ENCODE measurements at places on chromosomes 3 and 15.

- DNase-seq, result no peak
These were observed 37.2 kb downstream of the CCK start for GRCh38 chr3:42228796-42229195.

DNA sequence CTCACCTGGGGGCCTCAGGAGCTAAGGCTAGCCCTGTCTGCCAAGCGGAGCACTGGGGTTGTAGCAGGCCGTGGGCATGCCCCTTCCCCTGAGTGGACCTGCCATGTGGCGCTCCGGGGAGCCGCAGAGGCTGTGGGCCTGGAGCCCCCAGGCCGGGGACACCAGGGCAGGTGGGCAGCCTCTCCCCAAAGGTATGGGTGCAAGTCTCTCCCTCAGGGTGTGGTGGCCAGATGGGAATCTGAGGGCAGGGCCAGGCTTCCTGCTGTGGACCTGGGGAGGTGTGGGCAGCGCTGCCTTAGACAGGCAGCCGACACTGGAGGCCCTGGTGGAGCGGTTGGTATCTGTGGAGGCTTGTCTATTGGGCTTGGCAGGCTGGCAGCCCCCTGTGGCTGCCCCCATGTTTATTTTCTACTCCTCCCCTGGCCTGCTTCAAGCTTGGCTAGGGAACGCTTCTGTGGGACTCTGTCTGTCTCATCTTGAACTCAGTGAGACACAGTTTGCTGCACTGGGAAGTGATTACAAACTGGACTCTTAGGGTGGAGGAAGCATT, 5.9 kb downstream of the ACVR2B start:
- DNase-seq, result no peak

DNA sequence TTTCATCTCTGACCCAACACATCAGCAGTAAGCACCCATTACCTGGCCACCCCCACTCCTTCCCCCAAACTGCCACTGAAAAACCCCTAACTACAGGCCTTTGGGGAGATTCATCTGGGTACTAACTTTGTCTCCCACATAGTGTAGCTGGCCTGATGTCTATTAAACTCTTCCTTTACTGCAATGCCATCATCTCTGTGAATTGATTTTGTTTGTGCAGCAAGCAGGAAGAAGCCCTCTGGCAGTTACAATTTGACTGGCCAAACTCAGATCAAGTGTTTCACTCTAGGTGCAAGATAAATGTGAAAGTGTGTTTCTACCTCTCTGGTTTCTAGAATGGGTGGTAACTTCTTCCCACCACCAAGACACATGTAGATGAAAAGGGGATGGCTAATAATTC, 26.7 kb upstream of the OR5K4 start:
- DNase-seq, result no peak

DNA sequence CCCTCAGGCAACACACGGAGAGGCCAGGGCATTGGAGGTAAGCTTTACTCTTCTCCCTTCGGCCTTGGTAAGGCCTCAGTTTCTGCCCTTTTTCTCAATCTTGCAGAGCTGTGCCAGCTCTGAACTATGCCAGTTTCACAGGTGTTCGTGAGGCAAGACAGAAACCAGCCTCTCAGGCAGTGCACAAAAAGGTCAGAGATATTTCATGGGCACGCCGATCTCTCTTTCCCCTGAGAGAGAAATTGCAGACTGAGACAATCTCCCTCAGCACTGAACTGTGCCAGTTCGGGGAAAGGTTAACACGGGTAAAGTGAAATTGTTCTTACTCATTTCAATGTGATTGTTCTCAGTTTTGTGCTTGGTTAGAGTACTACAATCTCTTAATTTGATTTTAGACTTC, 88.5 kb downstream of the GMNC start:
- DNase-seq, result no peak

DNA sequence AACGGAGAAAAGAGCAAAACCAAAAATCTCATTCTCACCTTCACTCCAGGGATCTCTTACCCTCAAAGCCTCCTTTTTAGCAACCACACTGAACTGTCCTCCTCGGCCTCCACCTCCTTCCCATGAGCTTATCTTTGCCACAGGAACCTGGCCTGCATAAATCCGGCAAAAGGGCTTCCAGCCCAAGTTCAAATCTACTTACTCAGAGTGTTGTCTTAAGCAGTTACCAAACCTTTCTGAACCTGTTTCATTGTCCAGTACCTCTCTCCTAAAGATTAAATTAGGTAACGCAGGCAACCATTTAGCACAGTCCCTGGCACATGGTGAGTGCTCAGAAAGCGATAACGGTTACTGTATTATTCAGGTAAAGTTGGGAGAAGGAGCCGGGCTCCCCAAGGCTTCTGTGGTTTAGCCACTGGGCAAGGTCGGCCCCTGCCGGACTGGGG, 777 bp downstream of the CIB1 start:
- no peak for DNase-seq

DNA sequence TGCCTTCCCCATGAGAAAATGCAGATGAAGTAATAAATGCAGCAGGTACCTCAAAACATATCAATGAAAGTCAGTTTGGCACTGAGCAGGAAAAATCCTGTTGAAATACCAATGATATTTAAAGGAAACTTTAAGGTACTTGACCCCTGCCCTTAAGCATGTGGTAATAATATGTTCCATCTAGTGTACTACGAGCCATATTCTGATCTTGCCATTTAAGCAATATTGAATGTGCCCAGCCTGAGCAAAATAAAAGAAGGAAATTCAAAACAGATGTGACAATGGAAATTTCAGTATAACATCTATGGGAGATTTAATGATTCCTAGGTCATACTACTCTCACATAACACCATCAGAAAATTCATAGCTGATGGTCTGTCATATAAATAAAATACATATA, 191.8 kb upstream of the CGNL1 start:
- DNase-seq, result no peak

All from stimulated activated CD4-positive, alpha-beta T cell treated with anti-CD3 and anti-CD28 coated beads, Interleukin-1b, Interleukin-23, amount 100 ng/mL, for 1 hour (primary cell).